Left hindlimb (tissue), 1 donor: ENCODE measurements at places on chromosomes 7 and 10.

GRCh38 chr7:55464422-55464821, 99.3 kb downstream of the LANCL2 start:
- DNase-seq: no peak

GRCh38 chr10:44628921-44629320, 244.0 kb upstream of the CXCL12 start:
- no peak for DNase-seq

GRCh38 chr7:25716421-25716820, 435.6 kb upstream of the NFE2L3 start:
- no peak for DNase-seq

- no peak for DNase-seq
Measured at GRCh38 chr10:116760919-116761318, 18.6 kb upstream of the HSPA12A start.

GRCh38 chr10:79904671-79905321, 44.1 kb downstream of the SFTPD start:
- peak; percentile 84 for DNase-seq

DNA sequence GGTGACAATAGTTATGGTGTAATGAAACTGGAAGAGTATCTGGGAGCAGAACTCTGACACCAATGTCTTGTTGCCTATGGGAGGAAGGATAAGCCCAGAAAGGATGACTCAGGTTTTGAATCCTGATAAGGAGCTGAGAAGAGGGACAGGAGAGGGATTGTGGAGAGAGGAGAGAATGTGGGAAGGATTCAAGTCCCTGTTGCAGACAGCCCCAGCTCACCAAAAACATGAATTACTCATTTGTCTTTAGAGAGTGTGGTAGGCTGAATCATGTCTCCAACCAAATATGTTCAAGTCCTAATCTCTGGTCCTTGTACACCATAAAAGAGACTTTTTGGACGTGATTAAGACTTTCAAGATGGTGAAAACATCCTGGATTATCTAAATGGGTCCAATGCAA, 206.9 kb upstream of the PHYHIPL start:
- DNase-seq: no peak

DNA sequence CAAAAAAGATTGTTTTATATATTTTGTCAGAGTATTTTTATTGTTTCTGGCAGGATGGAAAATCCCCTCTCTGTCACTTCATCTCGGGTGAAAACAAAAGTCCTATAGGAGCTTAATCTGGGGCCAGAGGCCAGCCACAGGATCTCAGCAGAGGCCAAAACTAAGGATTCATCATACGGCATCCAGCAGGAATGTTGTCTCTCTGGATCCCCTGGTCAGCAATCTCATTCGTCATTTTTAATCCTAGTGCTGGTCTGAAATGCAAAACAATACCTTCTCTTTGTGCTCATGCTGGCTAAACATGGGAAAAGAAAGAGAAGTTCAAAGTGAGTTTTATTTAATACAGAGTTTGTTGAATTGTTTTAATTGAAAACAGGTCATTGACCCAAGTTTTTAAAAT, 482.5 kb upstream of the AUTS2 start:
- no peak for DNase-seq

GRCh38 chr10:21534604-21535493, 817 bp downstream of the MLLT10 start:
- DNase-seq: peak; percentile 77

GRCh38 chr10:43299579-43299978, 32.7 kb upstream of the RASGEF1A start:
- DNase-seq: no peak

GRCh38 chr7:2157473-2158279, 75.1 kb downstream of the MAD1L1 start:
- peak; percentile 59 for DNase-seq

DNA sequence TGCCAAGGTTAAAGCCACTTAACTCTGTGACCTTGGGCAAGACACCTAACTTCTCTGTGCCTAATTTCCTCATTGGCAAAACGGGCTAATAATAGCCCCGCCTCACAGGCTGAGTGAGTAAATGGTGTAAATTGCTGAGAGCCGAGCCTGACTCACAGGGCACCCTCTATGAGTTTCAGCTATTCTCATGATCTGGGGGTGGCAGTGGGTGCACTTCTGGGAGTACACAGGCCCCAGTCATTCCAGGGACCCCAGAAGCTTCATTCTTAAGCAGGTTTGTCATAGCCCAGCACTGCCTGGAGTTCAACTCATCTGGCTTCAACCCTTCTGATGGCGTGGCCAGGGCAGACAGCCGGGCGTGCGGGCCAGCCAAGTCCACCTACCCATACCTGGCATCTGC, 137.2 kb downstream of the GRID1 start:
- DNase-seq: no peak

- no peak for DNase-seq
Measured at GRCh38 chr10:88901984-88902789, 22.1 kb downstream of the STAMBPL1 start.

DNA sequence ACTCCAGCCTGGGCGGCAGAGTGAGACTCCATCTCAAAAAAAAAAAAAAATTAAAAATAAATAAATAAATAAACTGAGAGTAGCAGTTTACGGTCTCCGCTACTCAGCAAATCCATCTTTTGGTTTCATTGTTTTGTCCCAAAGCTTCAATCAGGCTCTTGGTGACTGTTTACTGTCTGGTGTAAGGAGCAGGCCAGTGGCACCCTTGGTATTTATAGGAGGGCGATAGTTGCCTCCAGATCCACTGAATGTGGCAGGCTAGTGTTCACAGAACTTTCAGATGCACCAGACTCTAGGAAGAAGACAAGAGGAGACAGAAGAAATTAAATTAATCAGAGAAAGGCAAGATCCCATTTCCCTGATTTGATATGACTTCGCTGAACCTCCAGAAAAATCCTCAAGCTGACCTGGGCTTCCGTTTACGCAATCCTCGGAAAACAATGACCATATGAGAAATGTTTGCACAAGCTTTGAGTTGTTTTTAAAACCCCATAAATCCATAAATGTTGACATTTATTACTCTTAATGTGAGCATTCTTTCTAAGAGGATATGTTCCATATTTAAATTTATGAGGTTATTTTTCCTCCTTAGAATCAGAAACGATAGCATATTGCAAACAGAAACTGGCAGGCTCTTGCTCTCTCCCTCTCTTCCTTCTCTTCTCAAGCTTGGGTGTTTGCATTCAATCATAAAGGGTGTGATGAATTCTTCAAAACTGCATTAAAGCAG, 7.1 kb upstream of the MUC3A start:
- DNase-seq: no peak

- DNase-seq: no peak
Measured at GRCh38 chr7:30019387-30019786, 7.1 kb downstream of the FKBP14 start.

DNA sequence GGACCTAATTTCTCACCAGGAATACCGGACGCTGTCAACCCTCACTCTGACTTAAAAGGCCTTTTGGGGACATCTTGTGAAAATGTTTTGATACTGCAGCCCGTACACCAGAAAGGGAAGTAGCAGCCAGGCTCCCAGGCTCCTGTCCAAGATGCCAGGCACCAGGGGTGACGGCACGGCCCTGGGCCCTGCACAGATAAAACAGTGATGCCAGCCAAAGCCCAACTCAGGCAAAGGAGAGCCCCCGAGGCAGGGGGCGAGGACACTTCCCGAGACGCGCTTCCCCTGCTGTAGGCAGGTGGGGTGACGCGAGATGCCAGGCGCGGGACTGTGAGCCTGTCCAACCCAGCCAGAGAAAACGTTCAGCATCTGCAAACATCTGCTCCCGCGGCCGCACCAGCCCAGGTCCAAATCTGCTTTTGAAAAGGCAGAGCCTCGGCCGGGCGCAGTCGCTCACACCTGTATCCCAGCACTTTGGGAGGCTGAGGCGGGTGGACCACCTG, 15.7 kb downstream of the ZFAND2A start:
- DNase-seq: peak; percentile 20

GRCh38 chr7:92528188-92528957, at the start of the genes PEX1 and RBM48:
PEX1 (minus strand) TSS chr7:92528520; CDS start chr7:92528435, 85 bp downstream.
RBM48 (plus strand) TSS chr7:92528795; CDS start chr7:92528814, 19 bp downstream.
- DNase-seq: peak; percentile 99

GRCh38 chr10:122102869-122103525, 114.0 kb downstream of the TACC2 start:
- DNase-seq: no peak

DNA sequence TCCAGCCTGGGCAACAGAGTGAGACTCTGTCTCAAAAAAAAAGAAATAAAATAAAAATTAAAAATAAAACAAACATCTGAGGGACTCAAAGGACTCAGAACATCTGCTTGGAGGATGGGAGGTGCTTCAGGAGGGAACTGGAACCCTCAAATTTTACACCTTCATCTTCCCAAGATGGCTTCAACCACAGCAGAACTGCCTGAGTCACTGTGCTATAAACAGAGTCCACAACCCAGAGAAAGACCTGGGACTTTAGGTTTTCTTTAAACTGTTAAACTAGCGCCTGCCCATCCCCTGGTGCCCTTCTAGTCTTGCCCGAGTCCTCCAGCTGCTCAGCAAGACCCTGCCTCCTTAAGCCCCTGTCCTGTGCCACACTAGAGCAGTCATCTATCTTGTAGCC, 40.8 kb downstream of the RGS10 start:
- DNase-seq: no peak

GRCh38 chr10:86203162-86203905, 163.3 kb downstream of the GRID1 start:
- peak; percentile 47 for DNase-seq

DNA sequence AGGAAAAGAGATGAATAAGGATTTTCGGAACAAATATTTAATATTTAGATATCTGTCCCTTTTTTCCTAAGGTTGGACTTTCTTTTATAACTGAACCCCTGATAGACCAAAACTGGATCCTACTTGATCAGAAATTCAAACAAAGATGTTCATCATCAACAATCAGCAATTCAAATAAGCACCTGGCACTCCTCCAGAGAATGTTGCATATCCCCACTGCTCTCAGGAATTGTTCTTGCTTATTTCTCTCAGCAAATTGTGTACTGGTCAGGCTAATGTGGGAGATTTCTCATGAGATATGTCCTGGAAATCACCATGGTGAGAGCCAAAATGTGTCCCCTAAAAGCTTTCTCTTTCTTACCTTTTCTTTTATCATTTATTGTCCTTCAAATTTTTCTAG, 40.3 kb upstream of the LHFPL3 start:
- no peak for DNase-seq

GRCh38 chr10:12795315-12796110, 206.0 kb downstream of the CCDC3 start:
- no peak for DNase-seq
